A549 treated with DMSO at 1 μM for 4 hours (cell line): ENCODE measurements at places on chromosomes 1 and 21. TPM values are rescaled to one million over a fixed set of nuclear protein-coding genes. Genes with fewer than 3 reads are reported as not detected.

The CFAP126 gene
- total RNA-seq, result 0.17 TPM in 1 of 5 replicates, not detected in the others

The TIAM1 gene
- total RNA-seq, result 0.43 to 1.1 TPM (median 0.53 TPM) in 5 replicates

The CCNL2 gene
- 40.1 to 58.5 TPM (median 55.1 TPM) in 5 replicates for total RNA-seq

The AMY1C gene
- not detected in 5 replicates for total RNA-seq

The COL24A1 gene
- 0.01 to 0.03 TPM (median 0.03 TPM) in 3 of 5 replicates, not detected in the others for total RNA-seq

The UBL4B gene
- total RNA-seq, result not detected in 5 replicates

The TMOD4 gene
- 0.25 to 0.44 TPM (median 0.33 TPM) in 4 of 5 replicates, not detected in the other for total RNA-seq

The HSF2BP gene
- total RNA-seq, result 1.2 to 2.0 TPM (median 1.6 TPM) in 5 replicates

The TEX50 gene
- total RNA-seq, result not detected in 5 replicates

The PRKCZ gene
- total RNA-seq, result 7.4 to 9.7 TPM (median 7.7 TPM) in 5 replicates

The LCE1D gene
- total RNA-seq, result not detected in 5 replicates

The SPRR4 gene
- total RNA-seq, result not detected in 5 replicates

The COL9A2 gene
- total RNA-seq, result 0.14 to 0.49 TPM (median 0.19 TPM) in 5 replicates

The KRTAP13-2 gene
- total RNA-seq, result not detected in 5 replicates

The KLF18 gene
- not detected in 5 replicates for total RNA-seq

The SPRR2G gene
- not detected in 5 replicates for total RNA-seq

The G0S2 gene
- 2.4 to 4.1 TPM (median 3.1 TPM) in 5 replicates for total RNA-seq

The C1QA gene
- not detected in 5 replicates for total RNA-seq

The NPPA gene
- not detected in 5 replicates for total RNA-seq

The OR6N1 gene
- total RNA-seq, result not detected in 5 replicates

The MYBPHL gene
- total RNA-seq, result not detected in 5 replicates

The KNCN gene
- total RNA-seq, result not detected in 5 replicates

The ETV3L gene
- total RNA-seq, result not detected in 5 replicates

The FAM110D gene
- 0.03 to 0.07 TPM (median 0.04 TPM) in 3 of 5 replicates, not detected in the others for total RNA-seq

The ALX3 gene
- not detected in 5 replicates for total RNA-seq

The POGK gene
- 27.0 to 33.8 TPM (median 29.5 TPM) in 5 replicates for total RNA-seq

The ACOT11 gene
- total RNA-seq, result 1.7 to 2.3 TPM (median 2.1 TPM) in 5 replicates

The GJA8 gene
- not detected in 5 replicates for total RNA-seq

The TINAGL1 gene
- total RNA-seq, result 0.53 to 1.0 TPM (median 0.95 TPM) in 5 replicates

The OR2L5 gene
- total RNA-seq, result not detected in 5 replicates

The FAM72D gene
- 5.3 to 7.8 TPM (median 7.0 TPM) in 5 replicates for total RNA-seq

The ADORA1 gene
- 0.62 to 1.5 TPM (median 1.3 TPM) in 5 replicates for total RNA-seq

The NCAM2 gene
- total RNA-seq, result not detected in 5 replicates

The LCE1B gene
- not detected in 5 replicates for total RNA-seq

The TSPAN1 gene
- 1.8 to 2.7 TPM (median 2.3 TPM) in 5 replicates for total RNA-seq

The SH2D5 gene
- total RNA-seq, result 13.7 to 19.2 TPM (median 16.5 TPM) in 5 replicates

The RPTN gene
- total RNA-seq, result 0.03 TPM in 1 of 5 replicates, not detected in the others

The DCST1 gene
- not detected in 5 replicates for total RNA-seq

The IVL gene
- total RNA-seq, result 0.04 to 0.07 TPM in 2 of 5 replicates, not detected in the others

The PHGDH gene
- total RNA-seq, result 75.1 to 101 TPM (median 85.8 TPM) in 5 replicates

The MAN1C1 gene
- 0.21 to 0.30 TPM (median 0.24 TPM) in 5 replicates for total RNA-seq

The GPR61 gene
- not detected in 5 replicates for total RNA-seq

The MCOLN3 gene
- 3.4 to 4.5 TPM (median 4.0 TPM) in 5 replicates for total RNA-seq

The SPATA17 gene
- total RNA-seq, result 2.1 to 3.7 TPM (median 2.6 TPM) in 5 replicates

The FLG2 gene
- total RNA-seq, result not detected in 5 replicates

The STIL gene
- total RNA-seq, result 10.7 to 12.2 TPM (median 11.7 TPM) in 5 replicates

The LINGO4 gene
- total RNA-seq, result not detected in 5 replicates
